ENCODE measurements at places on chromosomes 5 and 9.

GRCh38 chr5:131163276-131164119 lies 1.6 kb downstream of the HINT1 start:
- DNase-seq, result no peak

GRCh38 chr9:105355781-105356180 lies 92.1 kb upstream of the FSD1L start:
- DNase-seq, result no peak

GRCh38 chr9:114445616-114446015 lies 57.8 kb upstream of the AKNA start:
- DNase-seq, result no peak

DNA sequence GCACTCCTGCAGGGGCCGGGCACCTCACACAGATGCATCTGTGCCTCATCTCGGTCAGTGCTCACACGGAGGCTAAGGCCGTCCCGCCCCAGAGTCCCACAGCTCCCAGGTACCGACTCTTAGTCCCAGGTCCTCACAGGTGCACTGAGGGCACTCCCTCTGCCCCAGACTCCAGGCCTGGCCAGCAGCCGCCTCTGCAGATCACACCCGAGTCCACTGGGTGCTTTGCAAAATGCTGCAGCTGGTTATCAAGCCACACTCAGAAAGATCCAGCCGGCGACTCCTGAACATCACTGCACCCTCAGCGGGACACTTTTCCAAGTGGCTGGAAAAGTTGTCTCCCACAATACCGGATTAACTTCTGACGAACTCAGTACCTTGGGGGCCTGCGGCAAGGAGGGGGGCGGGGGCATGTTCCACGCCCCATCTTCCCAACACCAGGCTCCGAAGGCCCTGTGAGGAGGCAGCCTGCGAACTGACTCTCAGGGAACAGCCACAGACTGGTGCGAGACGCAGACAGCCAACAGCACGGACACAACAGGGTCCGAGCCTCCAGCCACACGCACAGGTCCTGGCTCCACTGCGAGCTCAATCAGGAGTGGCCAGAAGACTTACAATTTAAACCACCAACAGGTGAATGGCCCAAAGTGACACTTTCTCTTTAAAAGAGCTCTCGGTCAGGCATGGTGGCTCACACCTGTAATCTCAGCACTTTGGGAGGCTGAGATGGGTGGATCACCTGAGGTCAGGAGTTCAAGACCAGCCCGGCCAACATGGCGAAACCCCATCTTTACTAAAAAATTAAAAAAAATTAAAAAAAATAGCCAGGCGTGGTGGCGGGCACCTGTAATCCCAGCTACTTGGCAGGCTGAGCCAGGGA lies 4.0 kb downstream of the BRD3 start:
- no peak for DNase-seq

- DNase-seq, result no peak
These were observed 152.2 kb downstream of the PAX5 start for GRCh38 chr9:36881743-36882441.

DNA sequence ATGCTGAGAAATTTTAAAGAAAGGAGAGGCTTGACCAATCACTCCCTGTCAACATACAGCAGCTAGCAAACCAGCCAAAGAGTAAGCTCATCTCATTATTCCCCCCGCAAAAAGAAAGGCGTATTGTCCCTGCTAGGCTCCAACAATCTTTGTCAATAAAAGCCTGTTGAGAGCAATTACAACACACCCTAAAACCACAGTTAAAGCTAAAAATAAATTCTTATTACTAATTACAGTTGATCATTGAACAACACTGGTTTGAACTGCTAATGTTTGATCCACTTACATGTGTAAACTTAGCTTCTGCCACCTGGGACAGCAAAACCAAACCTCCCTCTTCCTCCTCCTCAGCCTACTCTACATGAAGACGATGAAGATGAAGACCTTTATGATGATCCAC lies 151.2 kb downstream of the TSSK1B start:
- no peak for DNase-seq

DNA sequence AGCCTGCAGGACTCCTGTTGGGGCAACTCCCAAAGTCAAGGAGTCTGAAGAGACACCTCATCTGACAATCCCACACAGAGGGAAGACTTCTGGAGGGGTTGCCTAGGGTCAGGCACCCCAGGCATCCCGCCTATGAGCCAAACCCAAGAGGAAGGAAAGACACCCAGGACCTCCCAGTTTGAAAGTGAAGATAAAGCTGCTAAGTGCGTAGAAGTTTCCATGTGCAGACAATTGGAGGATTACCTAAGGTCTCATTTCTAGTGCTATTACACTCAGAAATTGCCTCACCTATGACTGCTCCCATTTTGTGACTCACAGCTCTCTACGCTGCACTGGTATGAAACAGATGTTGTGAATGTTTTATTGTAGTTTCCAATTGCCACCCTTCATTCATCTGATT lies 322.9 kb downstream of the SLIT3 start:
- no peak for DNase-seq

DNA sequence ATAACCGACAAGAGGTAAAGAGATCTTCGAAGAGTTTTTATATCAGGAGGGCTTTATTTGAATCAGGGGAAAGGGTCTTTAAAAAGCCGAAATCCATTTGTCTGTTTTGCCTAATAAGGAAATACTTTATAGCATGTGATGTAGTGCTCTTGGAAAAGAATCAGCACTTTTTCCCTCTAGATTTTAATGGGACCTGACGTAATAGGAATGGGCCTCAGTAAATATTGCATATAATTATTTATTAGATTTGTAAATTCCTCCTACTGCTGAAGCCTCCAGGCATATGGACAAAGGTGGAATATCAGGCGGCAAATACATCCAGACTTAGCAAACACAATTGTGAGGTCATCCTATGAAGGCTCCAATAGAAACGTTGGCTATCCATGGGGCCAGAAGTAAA lies 50.9 kb downstream of the ACTBL2 start:
- no peak for DNase-seq

GRCh38 chr5:151214614-151215545 lies 9.0 kb downstream of the CCDC69 start:
- no peak for DNase-seq

GRCh38 chr5:156188016-156188415 lies 138.9 kb upstream of the SGCD start:
- DNase-seq, result no peak

DNA sequence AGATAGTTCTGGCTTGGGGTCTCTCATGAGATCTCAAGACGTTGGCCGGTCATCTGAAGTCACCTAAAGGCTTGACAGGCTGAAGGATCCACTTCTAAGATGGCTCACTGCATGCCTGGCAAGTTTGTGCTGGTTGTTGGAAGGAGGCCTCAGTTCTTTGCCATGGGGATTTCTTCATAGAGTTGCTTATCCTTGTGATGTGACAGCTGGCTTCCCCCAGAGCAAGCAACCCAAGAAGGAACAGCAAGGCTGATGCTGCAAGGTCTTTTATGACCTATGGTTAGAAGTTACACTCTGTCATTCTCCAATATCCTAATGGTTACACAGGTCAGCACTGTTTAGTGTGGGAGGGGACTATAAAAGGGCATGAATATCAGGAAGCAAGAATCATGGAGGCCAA lies 20.7 kb upstream of the GRPEL2 start:
- no peak for DNase-seq

DNA sequence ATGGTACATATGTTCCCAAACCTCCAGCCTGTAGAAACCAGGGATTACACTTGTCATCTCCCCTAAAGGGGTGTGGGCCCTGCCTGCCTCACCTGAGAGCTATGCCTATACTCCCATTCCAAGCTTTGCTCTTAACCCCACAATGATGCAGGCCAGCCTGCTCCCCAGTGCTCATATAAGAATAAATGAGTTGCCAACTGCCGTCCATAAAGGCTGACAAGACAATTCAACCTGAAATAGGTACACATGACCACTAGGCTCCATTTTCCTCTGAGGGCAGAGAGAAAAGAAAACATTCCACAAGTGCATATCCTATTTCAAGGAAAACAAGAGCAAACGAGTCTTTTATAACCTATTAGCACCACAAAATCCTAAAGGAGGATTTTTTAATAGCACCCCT lies 28.4 kb downstream of the SKP1 start:
- DNase-seq, result no peak

- DNase-seq, result no peak
These were observed 77.0 kb upstream of the SMARCA2 start for GRCh38 chr9:1938135-1938534.

GRCh38 chr9:118362123-118362522 lies 657.9 kb downstream of the TLR4 start:
- DNase-seq, result no peak

GRCh38 chr9:102587281-102587680 lies 407.9 kb upstream of the CYLC2 start:
- DNase-seq, result no peak

DNA sequence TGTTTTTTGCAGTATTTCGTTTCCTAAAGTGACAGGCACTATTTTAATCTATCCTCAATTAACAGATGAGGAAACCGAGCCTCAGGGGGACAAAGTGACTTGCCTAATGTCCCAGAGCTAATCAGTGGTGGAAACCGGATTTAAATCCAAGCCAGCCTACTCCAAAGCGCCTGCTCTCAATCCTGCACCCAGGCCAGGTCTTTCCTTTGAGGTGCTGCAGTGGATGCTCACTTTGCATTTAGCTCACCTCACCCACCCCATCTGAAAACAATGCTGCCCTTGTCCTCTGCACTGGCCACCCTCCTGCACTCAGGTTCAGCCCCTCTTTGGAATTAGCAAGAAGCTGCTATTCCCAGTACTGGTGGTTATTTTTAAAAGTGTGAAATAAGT lies 16.0 kb downstream of the ANGPTL2 start:
- no peak for DNase-seq

DNA sequence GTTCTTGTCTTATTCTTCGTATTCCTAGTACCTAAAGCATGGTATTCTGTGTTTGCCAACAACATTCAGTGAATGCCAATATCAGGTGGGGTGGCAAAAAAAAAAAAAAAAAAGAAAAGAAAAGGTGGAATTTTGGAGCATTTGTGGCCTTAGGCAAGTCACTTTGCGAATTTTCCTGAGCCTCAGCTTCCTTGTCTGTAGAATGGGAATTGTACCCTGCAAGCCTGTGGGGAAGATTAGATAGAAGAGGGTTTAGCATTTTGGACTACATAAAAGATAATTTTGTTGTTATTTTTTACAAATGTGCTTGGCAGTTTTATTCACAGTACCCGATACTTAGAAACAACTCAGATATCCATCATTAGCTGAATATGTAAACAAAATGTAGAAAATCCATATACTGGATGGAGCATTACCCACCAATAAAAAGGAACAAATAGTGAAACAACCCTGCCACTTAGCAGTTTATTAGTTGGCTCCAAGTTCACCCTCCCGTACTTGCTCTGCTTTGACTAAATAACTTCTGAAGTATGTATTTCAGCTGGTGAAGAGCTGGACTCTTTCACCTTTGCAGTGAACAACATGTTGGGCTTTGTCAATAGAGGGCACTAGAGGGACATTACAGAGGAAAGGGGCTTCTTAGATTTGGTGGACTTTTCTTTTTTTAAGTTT lies 13.6 kb downstream of the UBE2D2 start:
- DNase-seq, result peak; percentile 74

- no peak for DNase-seq
These were observed 33.3 kb upstream of the ABCA1 start for GRCh38 chr9:104961238-104961637.

- no peak for DNase-seq
These were observed 31.0 kb downstream of the TNPO1 start for GRCh38 chr5:72847439-72847838.

GRCh38 chr5:53917826-53918225 lies 357.4 kb downstream of the NDUFS4 start:
- no peak for DNase-seq

DNA sequence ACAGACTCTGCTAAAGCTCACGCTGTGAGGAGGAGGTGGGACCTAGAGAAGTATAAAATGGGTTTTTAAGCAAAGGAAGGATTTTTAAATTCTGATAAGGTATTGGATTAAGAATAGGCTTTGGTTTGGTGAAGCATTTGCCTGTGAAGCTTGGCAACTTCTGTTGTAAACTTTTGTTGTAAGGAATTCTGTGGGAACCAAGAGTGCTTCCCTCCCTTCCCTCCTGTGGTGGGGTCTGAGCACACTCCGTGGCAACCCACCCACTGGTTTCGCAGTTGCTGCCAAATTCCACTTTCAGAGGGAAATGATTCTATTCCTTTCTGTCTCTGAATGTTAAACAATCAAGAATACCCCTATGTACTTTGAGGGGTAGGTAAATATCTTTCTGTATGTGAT lies 28.6 kb upstream of the GTF2H2C start:
- no peak for DNase-seq

GRCh38 chr9:89278551-89278950 lies 32.4 kb upstream of the CKS2 start:
- DNase-seq, result no peak

GRCh38 chr5:147065071-147065470 lies 169.8 kb upstream of the STK32A start:
- no peak for DNase-seq

- DNase-seq, result no peak
These were observed 98.5 kb downstream of the INSYN2B start for GRCh38 chr5:169881702-169882303.

DNA sequence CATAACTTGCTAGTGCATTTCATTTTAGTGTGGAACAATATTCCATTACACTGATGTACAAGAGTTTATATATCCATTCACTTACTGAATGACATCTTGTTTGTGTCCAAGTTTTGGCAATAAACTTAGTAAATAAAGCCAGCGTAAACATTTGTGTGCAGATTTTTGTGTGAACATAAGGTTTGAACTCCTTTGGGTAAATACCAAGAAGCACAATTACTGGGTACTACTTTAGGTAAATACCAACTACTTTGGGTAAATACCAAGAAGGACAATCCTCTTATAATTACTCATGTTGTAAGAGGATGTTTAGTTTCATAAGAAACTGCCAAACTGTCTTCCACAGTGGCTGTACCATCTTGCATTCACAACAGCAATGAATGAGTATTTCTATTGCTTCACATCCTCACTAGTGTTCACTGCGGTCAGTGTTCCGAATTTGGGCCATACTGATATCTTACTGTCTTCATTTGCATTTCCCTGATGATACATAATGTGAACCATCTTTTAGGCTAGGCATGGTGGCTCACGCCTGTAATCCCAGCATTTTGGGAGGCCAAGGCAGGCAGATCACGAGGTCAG lies 2.3 kb upstream of the SYK start:
- no peak for DNase-seq

GRCh38 chr5:17229313-17229712 lies 11.9 kb downstream of the BASP1 start:
- DNase-seq, result peak; percentile 56

GRCh38 chr5:2442496-2443354 lies 308.8 kb downstream of the IRX2 start:
- no peak for DNase-seq

GRCh38 chr9:22141908-22142307 lies 132.8 kb upstream of the CDKN2B start:
- no peak for DNase-seq

Measured in cerebellar cortex (tissue), 1 donor.